Stimulated activated CD8-positive, alpha-beta memory T cell treated with anti-CD3 and anti-CD28 coated beads, Interleukin-4, amount 100 ng/mL, for 4 hours (primary cell): ENCODE measurements at places on chromosomes 1 and 21.

DNA sequence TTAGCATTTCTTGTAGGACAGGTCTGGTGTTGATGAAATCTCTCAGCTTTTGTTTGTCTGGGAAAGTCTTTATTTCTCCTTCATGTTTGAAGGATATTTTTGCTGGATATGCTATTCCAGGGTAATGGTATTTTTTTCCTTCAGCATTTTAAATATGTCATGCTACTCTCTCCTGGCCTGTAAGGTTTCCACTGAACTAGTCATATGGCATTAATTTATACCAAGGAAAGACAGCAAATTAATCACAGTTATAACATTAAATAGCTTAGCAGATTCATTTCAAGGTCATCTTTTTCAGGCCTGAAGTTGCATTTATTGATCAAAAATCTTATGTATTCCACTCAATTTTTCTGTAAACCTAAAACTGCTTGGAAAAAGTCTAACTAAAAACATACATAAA lies 54.9 kb downstream of the AK5 start:
- DNase-seq = no peak

- DNase-seq = no peak
Measured at GRCh38 chr1:236639686-236640085, 35.4 kb upstream of the HEATR1 start.

GRCh38 chr21:38848187-38848609 lies 42.5 kb downstream of the ETS2 start:
- no peak for DNase-seq

DNA sequence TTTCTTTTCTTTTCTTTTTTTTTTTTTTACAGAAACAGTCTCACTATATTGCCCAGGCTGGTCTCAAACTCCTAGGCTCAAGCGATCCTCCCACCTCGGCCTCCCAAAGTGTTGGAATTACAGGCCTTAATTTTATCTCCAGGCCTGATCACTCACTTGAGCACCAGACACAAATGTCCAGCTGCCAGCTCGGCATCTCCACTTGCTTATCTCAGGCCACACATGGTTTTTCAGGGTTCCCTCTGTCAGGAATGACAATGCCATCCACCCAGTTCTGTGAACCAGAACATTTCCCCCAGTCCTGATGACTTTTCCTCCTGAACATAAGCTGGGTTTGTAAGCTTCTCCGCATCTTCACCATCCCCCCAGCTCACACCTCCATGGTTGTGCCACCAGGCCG lies 44.6 kb upstream of the ZNF281 start:
- DNase-seq = no peak

GRCh38 chr1:116954440-116954839 lies 44.7 kb downstream of the PTGFRN start:
- DNase-seq = no peak

- no peak for DNase-seq
Measured at GRCh38 chr21:45430521-45431501, 25.8 kb downstream of the COL18A1 start.

- no peak for DNase-seq
Measured at GRCh38 chr1:59743324-59744091, 71.2 kb upstream of the HOOK1 start.

- DNase-seq = no peak
Measured at GRCh38 chr1:70066711-70067110, 138.7 kb downstream of the LRRC40 start.
